Astrocyte (in vitro differentiated cells and primary cell): ENCODE measurements at places on chromosomes 3 and 15. TPM values are rescaled to one million over a fixed set of nuclear protein-coding genes. Genes with fewer than 3 reads are reported as not detected.

- no peak for DNase-seq
- no peaks in the 10 kb centered on the region for H3K36me3 ChIP-seq
- H3K4me1 ChIP-seq: no peaks in the 10 kb centered on the region
- no peak overlapping the region for H3K4me3 ChIP-seq
- H3K27me3 ChIP-seq: no peaks in the 10 kb centered on the region
These were observed 59.9 kb downstream of the ARHGEF26 start for GRCh38 chr3:154180836-154181691.

DNA sequence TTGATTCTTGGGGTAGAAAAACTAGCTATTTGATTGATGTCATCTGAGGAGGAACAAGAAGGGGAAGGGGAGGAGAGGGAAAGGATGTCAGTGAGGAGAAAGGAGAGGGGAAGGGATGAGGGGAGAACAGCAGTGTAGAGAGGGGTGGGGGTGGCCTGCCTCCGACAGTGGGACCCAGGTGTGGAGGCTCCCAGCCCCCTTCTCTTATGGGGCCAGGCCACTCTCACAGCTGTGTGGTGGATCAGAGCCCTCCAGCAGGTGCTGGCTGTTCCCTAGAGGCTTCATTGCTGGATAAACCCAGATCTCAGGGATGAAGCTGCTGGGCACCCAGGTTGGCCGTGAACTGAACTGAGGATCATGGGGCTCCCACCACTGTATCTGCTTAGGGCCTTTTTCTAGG, 264.5 kb downstream of the CHST2 start:
- H3K27ac ChIP-seq: no peak overlapping the region
- H3K27me3 ChIP-seq: no peaks in the 10 kb centered on the region
- H3K4me1 ChIP-seq: no peaks in the 10 kb centered on the region
- no peak for DNase-seq
- no peaks in the 10 kb centered on the region for H3K36me3 ChIP-seq

DNA sequence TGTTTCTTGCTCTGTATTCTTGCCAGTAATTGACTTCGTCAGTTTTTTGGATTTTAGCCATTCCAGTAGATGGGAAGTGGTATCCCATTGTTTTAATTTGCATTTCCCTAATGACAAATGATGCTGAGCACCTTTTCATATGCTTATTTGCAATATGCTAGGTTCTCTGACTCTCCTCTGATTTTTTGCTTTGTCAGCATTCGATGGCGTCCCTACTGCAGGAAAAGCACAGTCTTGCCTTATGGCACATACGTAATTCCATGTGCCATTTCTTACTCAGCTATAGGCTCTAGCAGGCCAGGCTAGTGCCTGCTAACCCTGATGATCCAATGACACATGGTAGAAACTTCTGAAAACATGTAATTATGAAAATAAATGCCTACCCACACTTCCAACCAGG, 239.2 kb upstream of the ATP10A start:
- no peak overlapping the region for H3K27ac ChIP-seq
- no peak for DNase-seq
- H3K36me3 ChIP-seq: no peaks in the 10 kb centered on the region
- H3K4me1 ChIP-seq: no peaks in the 10 kb centered on the region
- H3K4me3 ChIP-seq: no peak overlapping the region
- no peaks in the 10 kb centered on the region for H3K27me3 ChIP-seq

GRCh38 chr3:122974764-122975162, 52.8 kb downstream of the SEMA5B start:
- DNase-seq: peak; percentile 65
- peaks cover 34% of the 10 kb centered on the region for H3K27me3 ChIP-seq
- H3K36me3 ChIP-seq: no peaks in the 10 kb centered on the region
- H3K27ac ChIP-seq: peak overlapping the region; percentile 38
- H3K4me1 ChIP-seq: peaks cover 48% of the 10 kb centered on the region

- H3K27ac ChIP-seq: no peak overlapping the region
- no peaks in the 10 kb centered on the region for H3K4me1 ChIP-seq
- no peaks in the 10 kb centered on the region for H3K36me3 ChIP-seq
These were observed 163.6 kb upstream of the PRICKLE2 start for GRCh38 chr3:64388886-64389285.

GRCh38 chr3:177306252-177306651, 109.0 kb upstream of the TBL1XR1 start:
- H3K27ac ChIP-seq: no peak overlapping the region
- DNase-seq: peak; percentile 37
- H3K27me3 ChIP-seq: no peaks in the 10 kb centered on the region
- no peaks in the 10 kb centered on the region for H3K4me1 ChIP-seq

DNA sequence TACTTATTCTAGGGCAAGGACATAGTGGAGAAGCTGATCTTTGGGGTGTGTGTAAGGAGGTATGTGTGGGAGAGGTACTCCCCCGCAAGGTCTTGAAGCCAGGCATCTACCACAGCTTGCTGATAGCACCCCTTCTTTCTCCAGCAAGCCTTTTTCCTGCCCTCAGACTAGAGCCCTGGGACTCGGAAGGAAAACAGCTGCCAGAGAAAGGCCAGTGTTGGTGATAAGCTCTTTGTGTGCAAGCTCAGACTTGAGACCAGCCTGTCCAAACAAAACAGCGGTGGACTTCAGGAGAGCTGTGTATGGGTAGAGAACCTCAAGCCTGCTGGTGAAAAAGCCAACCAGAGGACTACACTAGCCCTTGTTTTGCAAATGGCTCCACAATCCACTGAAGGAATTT, 1028.6 kb downstream of the MCTP2 start:
- no peaks in the 10 kb centered on the region for H3K27me3 ChIP-seq
- peak; percentile 26 for DNase-seq
- H3K36me3 ChIP-seq: no peaks in the 10 kb centered on the region
- H3K4me1 ChIP-seq: peaks cover 22% of the 10 kb centered on the region

GRCh38 chr15:87877114-87877810, 379.3 kb downstream of the NTRK3 start:
- no peak overlapping the region for H3K4me3 ChIP-seq
- H3K27ac ChIP-seq: peak overlapping the region; percentile 25
- H3K36me3 ChIP-seq: no peaks in the 10 kb centered on the region
- no peaks in the 10 kb centered on the region for H3K27me3 ChIP-seq

- DNase-seq: no peak
- no peak overlapping the region for H3K4me3 ChIP-seq
- no peaks in the 10 kb centered on the region for H3K4me1 ChIP-seq
- no peaks in the 10 kb centered on the region for H3K36me3 ChIP-seq
- H3K27ac ChIP-seq: no peak overlapping the region
These were observed 15.0 kb upstream of the RORA start for GRCh38 chr15:61243983-61244593.

- H3K27me3 ChIP-seq: no peaks in the 10 kb centered on the region
- no peaks in the 10 kb centered on the region for H3K36me3 ChIP-seq
- DNase-seq: no peak
- no peaks in the 10 kb centered on the region for H3K4me1 ChIP-seq
These were observed 137.1 kb upstream of the THBS1 start for GRCh38 chr15:39443659-39444219.

DNA sequence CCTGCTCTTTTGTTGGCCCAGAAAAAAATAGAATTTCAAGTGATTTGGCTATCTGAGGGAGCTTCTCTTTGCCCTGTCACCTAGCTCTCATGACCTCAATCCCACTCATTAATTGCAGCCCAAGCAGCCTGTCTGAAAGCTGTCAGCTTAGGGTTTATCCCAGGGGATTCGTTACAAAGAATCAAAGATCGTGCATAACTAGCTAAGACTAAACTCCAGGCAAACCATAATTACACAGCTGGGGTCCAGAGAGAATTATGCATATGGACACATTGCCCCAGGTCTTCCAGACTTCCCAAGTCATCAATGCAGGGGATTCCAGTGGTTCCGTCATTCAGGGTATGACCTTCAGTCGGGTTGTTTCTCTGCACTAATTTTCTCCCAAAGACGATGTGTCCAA, 91.6 kb upstream of the CBLB start:
- peaks cover 7% of the 10 kb centered on the region for H3K4me1 ChIP-seq
- H3K4me3 ChIP-seq: no peak overlapping the region
- DNase-seq: no peak
- H3K36me3 ChIP-seq: no peaks in the 10 kb centered on the region
- no peaks in the 10 kb centered on the region for H3K27me3 ChIP-seq

GRCh38 chr3:40574661-40575060, 49.9 kb downstream of the ZNF621 start:
- peaks cover 14% of the 10 kb centered on the region for H3K27me3 ChIP-seq
- peaks cover 5% of the 10 kb centered on the region for H3K4me1 ChIP-seq
- H3K27ac ChIP-seq: no peak overlapping the region
- no peak overlapping the region for H3K4me3 ChIP-seq

DNA sequence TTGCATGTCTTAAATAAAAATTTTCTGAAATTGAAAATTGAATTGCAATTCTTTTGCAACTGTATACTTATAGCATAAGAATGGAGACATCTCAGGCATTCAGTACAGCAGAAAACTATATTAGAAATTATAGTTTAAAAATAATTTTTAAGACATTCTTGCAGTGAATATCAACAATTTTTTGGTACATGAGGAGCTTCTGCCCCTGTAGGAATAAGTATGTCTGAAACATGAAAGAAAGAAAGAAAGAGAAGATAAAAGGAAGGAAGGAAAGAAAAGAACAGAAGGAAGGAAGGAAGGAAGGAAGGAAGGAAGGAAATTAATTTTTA, 165.0 kb downstream of the GMNC start:
- no peak overlapping the region for H3K4me3 ChIP-seq
- no peak for DNase-seq
- H3K4me1 ChIP-seq: no peaks in the 10 kb centered on the region
- H3K27me3 ChIP-seq: no peaks in the 10 kb centered on the region

- H3K4me3 ChIP-seq: no peak overlapping the region
- H3K36me3 ChIP-seq: peaks cover 9% of the 10 kb centered on the region
- no peaks in the 10 kb centered on the region for H3K4me1 ChIP-seq
- H3K27ac ChIP-seq: no peak overlapping the region
- peak; percentile 30 for DNase-seq
These were observed 9.5 kb downstream of the IFT122 start for GRCh38 chr3:129449279-129450115.

GRCh38 chr15:38196076-38196475, 56.6 kb upstream of the SPRED1 start:
- no peak overlapping the region for H3K4me3 ChIP-seq
- H3K27me3 ChIP-seq: no peaks in the 10 kb centered on the region
- H3K4me1 ChIP-seq: no peaks in the 10 kb centered on the region
- H3K36me3 ChIP-seq: no peaks in the 10 kb centered on the region
- no peak for DNase-seq

- no peak overlapping the region for H3K4me3 ChIP-seq
- H3K27ac ChIP-seq: no peak overlapping the region
- H3K36me3 ChIP-seq: no peaks in the 10 kb centered on the region
- DNase-seq: no peak
These were observed 81.9 kb upstream of the CDV3 start for GRCh38 chr3:133491481-133492059.

GRCh38 chr3:111473550-111473949, 68.4 kb upstream of the CD96 start:
- no peak overlapping the region for H3K27ac ChIP-seq
- no peaks in the 10 kb centered on the region for H3K27me3 ChIP-seq
- DNase-seq: no peak
- no peaks in the 10 kb centered on the region for H3K36me3 ChIP-seq
- no peaks in the 10 kb centered on the region for H3K4me1 ChIP-seq
- H3K4me3 ChIP-seq: no peak overlapping the region

DNA sequence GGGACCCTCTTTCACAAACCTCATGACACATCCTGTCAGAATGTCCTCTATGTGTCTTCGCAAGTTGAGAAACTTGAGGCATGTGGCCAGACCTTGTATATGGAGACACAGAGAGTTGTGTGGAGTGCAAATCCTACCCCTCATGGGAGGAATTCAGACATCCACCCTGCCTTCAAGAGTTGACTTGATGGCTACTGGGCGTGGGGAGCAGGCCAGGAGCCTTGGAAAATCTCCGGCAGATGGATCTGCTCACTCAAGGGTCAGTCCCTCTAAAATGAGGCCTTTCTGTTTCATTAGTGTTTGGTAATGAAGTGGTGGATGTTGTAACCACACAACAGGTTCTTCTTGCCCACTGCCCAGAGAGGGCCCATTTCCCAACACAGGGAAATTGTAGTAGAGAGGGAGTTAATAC, 79.0 kb downstream of the ASB7 start:
- H3K27me3 ChIP-seq: no peaks in the 10 kb centered on the region
- no peak overlapping the region for H3K27ac ChIP-seq
- peaks cover 5% of the 10 kb centered on the region for H3K4me1 ChIP-seq
- no peaks in the 10 kb centered on the region for H3K36me3 ChIP-seq

GRCh38 chr15:72233769-72234168, 2.8 kb upstream of the PKM start:
- no peak overlapping the region for H3K4me3 ChIP-seq
- no peak for DNase-seq
- peaks cover 38% of the 10 kb centered on the region for H3K4me1 ChIP-seq
- no peaks in the 10 kb centered on the region for H3K36me3 ChIP-seq
- no peaks in the 10 kb centered on the region for H3K27me3 ChIP-seq
- H3K27ac ChIP-seq: no peak overlapping the region

- H3K36me3 ChIP-seq: no peaks in the 10 kb centered on the region
- H3K4me3 ChIP-seq: no peak overlapping the region
- H3K27ac ChIP-seq: no peak overlapping the region
- peaks cover 5% of the 10 kb centered on the region for H3K27me3 ChIP-seq
These were observed 9.2 kb upstream of the RPP14 start for GRCh38 chr3:58296843-58297242.

DNA sequence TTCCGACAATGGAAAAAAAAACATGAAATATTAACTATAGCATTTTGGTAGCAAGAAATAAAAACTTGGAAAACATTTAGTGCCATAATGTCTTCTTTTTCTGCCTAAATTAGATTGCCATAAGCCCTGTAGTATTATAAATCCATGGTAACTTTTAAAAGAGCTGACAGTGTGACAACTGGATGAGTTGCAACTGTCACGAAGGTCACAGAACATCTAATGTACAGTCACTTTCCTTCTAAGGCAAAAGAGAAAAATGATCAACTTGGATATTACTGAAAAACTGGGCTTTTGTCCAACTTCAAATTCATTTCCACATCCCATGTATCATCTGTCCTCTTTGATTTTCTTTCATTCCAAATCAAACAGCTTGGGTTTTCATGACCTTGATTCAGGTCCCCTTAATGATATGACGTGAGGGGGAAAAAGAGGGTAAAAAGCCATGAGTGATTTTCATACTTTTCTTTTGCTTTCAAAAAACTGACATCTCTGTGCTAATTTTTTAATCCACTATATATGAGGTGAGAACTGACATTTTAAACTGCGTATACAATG, 602 bp downstream of the CPB1 start:
- no peak overlapping the region for H3K27ac ChIP-seq
- no peaks in the 10 kb centered on the region for H3K27me3 ChIP-seq
- no peaks in the 10 kb centered on the region for H3K4me1 ChIP-seq
- no peak for DNase-seq
- H3K4me3 ChIP-seq: no peak overlapping the region
- no peaks in the 10 kb centered on the region for H3K36me3 ChIP-seq

Gene ATP13A4
- 0.34 and 0.70 TPM in 2 replicates for total RNA-seq

Gene CACNA2D3
- total RNA-seq: 0.34 and 0.70 TPM in 2 replicates

Gene FBXO40
- not detected in 2 replicates for total RNA-seq

Gene GDPGP1
- total RNA-seq: 4.1 and 6.0 TPM in 2 replicates

Gene ISG20
- 15.9 and 18.6 TPM in 2 replicates for total RNA-seq

Gene FOXL2
- total RNA-seq: 3.7 and 4.5 TPM in 2 replicates

Gene MASP1
- 0.62 and 0.79 TPM in 2 replicates for total RNA-seq

Gene DPPA4
- total RNA-seq: 81.5 and 83.0 TPM in 2 replicates
